ENCODE measurements at places on chromosomes 16 and 17.

- DNase-seq = no peak
Observed at GRCh38 chr16:50160495-50161164, 7.5 kb downstream of the TENT4B start.

GRCh38 chr17:19238167-19238505, 970 bp downstream of the EPN2 start:
- no peak for DNase-seq

GRCh38 chr16:88697116-88697830, 8.9 kb downstream of the RNF166 start:
- no peak for DNase-seq

DNA sequence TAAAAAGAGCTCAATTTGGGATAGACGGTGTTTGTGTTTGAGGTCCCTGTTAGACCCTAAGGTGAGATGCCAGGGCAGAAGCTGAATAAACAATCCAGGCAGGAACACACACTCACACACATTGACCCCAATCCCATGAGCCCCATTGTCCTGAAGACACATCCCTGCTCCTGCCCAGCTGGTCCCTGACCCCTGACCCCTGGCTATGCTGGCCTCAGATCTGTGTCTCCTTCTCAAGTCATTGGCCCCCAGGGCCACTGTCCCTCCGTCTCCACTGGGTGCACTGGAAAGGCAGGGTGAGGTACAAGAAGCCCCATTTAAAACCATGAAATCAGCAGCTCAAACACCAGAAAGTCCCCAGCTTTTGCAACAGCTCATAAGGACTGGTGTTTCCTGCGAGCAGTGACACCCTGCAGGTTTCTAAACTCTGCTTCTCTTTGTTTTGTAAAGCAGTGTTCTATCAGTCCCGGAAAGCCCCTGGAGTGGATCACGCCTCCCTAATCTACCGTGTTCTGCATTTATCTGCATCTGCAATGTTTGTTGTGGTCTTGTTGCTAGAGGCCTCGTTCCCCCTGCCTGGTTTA, 18.0 kb upstream of the ASGR2 start:
- DNase-seq = peak; percentile 82

DNA sequence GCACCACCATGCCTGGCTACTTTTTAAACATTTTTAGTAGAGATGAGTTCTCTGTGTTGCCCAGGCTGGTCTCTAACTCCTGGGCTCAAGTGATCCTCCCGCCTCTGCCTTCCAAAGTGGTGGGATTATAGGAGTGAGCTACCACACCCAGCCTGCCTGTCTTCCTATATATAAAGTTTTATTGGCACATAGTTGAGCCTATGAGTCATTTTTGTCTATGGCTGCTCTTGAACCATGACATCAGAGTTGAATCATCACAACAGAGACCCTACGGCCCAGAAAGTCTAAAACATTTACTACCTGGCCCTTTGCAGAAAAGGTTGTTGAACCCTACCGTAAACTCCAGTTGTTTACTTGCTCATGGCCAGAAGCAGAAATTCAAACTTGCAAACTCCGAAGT, 7.9 kb downstream of the SEPTIN12 start:
- no peak for DNase-seq

- no peak for DNase-seq
Observed at GRCh38 chr16:89410794-89411309, 79.5 kb downstream of the ANKRD11 start.

GRCh38 chr17:1089915-1090314, 89.9 kb downstream of the ABR start:
- no peak for DNase-seq

DNA sequence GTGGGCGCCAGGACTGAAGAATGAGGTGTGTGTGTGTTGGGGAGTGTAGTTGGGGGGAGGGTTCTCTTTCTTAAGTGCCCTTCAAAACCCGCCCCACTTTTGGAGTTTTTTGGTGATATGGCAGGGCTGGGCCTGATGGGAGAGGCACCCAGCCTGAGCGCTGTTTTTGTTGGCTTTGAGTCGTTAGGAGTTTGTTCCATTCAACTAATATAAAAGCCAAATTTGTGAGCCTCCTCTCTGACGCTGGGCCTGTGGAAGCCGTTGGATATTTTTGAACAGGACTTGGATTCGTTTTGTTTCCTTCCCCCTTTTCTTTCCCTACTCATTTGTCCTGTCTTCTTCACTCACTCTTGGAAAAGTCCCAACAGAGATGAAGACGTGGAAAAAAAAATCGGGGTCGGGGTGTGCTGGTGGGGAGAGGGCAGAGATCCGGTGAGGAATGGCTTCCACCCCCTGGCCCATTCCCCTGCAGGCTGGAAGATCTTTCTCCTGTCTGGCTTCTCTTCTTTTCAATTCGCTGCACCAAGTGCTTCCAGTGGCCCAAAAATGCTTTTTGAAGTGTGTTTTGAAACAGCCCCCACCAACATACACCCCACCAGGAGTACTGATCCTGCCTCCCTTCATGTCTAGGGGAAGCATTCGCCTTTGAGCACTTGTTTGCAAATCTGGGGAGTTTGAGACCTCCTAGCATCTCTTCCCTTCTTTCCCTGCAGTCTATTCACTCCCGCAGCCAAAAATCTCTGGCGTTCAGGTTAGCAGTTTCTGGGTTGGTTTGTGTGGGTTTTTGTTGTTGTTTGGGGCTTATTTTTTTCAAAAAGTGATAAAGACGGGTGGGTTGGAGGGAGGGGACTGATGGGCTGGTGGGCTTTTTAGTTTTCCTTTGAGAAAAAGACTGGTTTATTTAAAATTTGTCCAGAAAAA, 2.6 kb downstream of the FZD2 start:
- no peak for DNase-seq

DNA sequence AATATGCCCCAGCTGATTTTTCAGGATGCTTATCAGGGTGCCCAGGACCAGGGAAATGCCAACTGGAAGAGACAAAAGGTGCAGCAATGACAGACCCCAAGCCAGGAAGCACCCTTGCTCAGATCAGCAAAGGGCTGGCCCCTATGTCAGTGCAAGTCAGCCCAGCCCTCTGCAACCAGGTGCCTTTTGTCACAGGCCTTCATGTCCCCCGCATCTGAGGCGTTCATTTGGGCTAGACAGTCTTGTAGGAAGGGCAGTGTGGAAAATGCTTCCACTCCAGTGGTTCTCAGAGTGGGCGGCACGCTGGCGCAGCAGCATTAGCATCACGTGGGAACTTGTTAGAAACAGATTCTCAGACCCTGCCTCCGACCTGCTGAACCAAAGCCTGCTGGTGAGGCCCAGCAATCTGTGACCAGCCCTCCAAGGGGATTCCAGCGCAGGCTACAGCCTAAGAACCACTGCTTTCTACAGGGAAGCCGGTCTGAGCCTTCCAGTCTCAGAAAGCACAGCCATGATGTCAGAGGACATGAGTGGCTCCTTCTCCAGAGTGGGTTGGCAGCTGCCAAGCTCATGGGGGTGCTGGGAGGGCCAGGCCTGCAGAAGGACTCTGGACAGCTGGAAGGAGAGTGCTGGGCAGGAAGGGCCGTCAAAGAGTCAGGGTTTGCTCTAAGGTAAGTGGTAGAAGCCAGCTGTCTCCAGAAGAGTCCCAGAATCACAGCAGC, 13.1 kb downstream of the SLC47A2 start:
- no peak for DNase-seq

DNA sequence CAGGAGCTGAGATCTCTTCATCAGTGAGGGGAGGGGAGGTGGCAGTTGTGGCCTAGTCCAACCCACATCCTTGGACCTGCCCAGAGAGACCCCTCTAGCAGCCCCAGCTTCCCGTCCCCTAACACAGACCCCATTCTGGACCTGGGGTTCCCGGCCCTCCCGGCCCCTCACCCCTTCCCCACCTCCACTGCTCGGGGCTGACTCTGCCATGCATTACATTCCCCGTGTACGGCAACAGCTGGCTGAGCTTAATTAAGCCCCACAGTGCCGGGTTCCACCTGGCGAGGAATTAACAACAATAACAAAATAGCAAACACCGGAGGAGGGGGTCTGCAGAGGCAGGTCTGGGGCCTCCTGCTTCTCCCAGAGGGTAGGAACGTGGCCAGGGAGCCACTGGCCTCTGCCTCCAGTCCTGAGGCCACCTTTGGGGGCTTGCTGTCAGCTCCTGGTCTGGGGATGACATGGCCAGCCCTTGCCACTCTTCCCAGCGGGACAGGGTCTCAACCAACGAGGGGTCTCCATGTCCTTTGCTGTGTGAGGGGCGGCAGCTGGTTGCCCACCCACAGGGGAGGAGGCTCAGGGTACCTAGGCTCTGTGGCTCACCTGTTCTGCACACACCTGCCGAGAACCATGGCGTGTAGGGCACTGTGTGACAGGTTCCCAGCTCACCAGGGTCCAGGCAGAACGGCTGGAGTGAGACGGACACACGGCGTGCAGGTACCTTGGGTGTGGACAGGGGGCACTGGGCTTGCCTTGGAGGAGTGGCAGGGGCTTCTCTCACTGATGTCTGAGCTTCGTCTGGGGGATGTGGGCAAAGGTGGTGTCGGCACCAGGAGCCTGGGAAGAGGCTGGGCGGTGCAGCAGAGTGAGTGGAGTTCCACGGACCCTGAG, 46.9 kb upstream of the CBFA2T3 start:
- DNase-seq = no peak

DNA sequence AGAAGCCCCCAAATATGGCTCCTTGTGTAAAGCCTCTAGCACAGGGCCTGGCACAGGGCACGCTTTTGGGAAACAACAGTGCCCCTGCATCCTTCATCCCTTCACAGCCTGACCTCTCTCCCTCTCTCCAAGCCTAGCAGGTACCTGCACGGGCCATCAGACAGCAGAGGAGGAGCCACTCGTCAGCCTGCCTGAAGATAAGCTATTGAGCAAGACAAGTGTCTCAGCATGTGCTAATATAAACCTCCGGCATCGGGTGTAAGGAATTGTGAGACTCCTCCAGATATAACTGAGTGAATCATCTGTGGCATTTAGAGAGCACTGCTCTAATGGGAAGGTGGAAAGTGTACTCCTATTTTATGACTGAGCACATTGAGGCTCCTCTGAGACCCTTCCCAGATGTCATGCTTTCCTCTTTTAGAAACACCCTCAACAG, 38.3 kb downstream of the TBX4 start:
- DNase-seq = no peak

GRCh38 chr16:4293822-4294457, 21.1 kb upstream of the TFAP4 start:
- DNase-seq = no peak

Data from CD4-positive, alpha-beta T cell treated with Interleukin-15 for 4 hours (primary cell).